ENCODE measurements at places on chromosomes 2 and 18.
A peak's percentile ranks its signal among the peaks of the same experiment; 100 is the strongest.

GRCh38 chr2:68765739-68766375, 31.2 kb downstream of the ARHGAP25 start:
- DNase-seq: no peak

DNA sequence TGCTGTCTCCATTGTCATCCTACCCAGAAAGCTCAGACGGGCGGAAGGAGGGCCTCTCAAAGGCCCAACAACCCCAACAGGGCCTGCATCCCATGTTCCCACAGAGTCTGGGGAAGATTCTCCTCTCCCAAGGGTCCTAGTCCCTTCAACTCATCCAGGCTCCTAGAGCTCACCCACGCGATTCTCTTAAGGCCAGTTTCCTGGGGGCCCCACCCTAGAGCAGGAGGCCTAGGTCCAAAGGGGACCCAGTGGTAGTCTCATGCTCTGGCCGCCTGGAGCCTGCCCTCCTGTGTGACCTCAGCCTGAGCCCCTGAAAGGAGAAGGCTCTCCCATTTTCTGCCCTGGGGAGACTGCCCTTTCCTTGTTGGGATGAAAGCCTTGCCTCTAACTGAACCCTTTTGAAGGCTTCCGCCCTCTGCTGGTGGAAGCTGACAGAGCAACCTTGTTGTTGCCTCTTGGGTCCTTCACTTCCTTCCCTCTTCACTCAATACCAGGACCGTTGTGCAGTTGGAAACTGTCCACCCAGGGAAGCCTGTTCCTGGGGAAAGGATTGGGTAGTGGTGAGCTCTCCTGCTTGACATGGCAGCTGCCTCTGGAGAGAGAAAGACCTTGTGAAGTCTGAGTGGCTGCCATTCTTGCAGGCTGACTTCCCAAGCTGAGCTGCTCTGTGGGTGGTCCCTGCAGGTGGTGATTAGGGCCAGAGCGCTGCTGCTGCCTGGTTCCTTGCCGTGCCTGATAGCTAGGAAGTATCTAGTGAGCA, 86.0 kb upstream of the ALPP start:
- DNase-seq: peak; percentile 71

GRCh38 chr2:6754419-6754818, 111.3 kb downstream of the CMPK2 start:
- DNase-seq: no peak

DNA sequence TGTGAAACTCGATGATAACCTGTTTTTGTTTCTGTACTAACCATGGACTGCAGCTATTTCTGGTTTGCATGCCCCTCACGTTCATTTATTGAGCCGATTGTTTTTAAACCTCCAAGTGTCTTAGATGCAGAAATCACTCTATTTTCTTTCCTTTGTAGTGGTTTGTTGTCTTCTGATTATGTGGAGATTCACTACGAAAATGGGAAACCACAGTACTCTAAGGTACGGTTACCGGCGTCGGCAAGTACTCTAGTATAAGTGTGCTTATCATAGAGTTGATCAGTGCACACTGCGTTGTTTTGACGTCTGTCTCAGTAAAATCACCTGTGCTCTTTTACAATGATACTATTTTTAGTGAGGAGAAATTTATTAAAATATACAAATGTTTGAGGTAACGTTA, 87.4 kb downstream of the ADAM23 start:
- no peak for DNase-seq

- no peak for DNase-seq
Observed at GRCh38 chr2:181189951-181190350, 209.5 kb downstream of the UBE2E3 start.

DNA sequence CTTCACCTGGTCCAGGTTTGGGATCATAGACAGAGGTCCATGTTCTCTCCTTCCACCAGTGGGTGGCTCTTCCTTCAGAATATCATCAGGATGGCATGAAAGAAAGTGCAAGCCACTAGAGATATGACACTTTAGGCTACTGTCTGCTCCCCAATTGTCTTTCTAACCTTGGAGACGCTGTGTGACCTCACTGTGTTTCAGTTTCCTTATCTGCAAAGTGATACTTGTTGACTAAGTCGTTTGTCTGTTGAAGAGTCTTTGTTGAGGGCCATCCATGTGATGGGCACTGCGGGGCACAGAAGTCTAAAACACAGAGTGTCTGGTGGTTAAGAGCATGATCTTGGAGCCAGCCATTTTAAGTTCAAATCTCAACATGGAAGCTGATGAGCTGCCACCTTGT, 259.9 kb upstream of the THSD7B start:
- no peak for DNase-seq

- peak; percentile 84 for DNase-seq
Observed at GRCh38 chr2:29923110-29923721, 1.8 kb upstream of the ALK start.

- DNase-seq: peak; percentile 20
Observed at GRCh38 chr2:127347734-127348392, 39.9 kb downstream of the MAP3K2 start.

DNA sequence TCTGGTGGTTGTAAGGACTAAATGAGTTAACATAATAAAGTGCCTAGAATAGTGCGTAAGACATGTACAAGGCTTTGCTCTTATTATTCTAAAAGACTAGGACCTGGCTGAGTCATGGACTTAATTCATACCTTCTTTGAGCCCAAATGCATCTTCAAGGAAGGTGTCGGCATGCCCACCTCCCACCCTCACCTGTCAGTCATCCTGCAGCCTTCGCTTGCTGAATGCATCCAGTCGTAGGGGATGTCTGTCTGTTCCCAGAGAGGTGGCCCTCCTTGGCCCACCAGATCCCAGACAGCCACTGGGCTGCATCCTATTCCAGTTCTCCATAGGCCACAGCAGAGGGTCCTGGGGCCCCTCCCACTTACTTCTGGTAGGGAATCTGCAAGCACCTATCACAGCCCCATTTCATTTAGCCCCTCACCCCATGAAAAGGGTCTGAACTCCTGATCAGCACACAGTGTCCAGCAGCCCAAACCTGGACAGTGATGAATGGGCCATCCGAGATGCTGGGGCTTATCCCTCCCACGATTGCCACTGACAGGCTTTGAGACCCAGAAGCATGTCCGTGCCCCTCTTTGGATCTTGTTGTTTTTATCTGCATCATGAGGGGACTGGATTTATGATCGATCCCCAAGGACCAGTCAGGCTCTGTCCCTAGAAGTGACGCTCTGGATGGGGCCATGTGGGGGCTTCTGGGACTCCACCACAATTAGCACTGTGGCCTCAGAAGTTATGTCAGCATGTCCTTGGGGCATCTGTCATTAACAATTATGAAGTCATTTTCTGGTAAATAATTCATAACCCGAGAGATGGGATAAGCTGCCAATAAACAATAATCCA, 101.1 kb downstream of the KLHL29 start:
- DNase-seq: no peak

- DNase-seq: no peak
Observed at GRCh38 chr2:8548065-8548618, 133.7 kb upstream of the ID2 start.

DNA sequence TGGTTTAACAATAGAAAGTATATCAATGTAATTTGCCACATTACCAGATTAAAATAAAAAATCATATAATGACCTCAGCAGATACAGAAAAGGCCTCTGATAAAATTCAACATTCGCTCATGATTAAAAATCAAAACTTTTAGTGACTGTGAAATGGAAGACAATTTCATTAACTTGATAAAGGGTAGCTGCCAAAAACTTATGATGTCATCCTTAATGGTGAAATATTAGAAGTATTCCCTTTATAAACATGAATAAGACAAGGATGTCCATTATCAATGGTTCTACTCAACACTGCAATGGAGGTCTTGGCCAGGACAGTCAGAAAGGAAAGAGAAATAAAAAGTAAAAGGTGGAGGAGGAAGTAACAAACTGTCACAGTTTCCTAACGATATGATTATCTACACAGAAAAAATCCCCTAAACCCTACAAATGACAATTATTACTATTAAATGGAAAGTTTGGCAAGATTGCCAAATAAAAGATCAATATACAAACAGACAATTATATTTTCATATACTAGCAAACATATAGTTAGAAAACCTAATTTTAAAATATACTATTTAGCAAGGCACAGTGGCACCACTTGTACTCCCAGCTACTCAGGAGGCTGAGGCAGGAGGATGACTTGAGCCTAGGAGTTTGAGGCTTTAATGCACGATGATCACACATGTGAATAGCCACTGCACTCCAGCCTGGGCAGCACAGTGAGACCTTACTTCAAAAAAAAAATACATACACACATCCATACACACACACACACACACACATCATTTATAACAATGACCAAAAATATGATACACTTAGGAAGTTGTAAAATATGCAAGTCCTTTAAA, 12.8 kb downstream of the METTL8 start:
- no peak for DNase-seq

GRCh38 chr18:9449600-9450414, 25.5 kb upstream of the RALBP1 start:
- no peak for DNase-seq

- no peak for DNase-seq
Observed at GRCh38 chr18:22145160-22145559, 24.2 kb upstream of the GATA6 start.

GRCh38 chr2:8231902-8232301, 450.0 kb upstream of the ID2 start:
- DNase-seq: no peak

- DNase-seq: no peak
Observed at GRCh38 chr18:68399721-68400120, 315.2 kb downstream of the TMX3 start.

DNA sequence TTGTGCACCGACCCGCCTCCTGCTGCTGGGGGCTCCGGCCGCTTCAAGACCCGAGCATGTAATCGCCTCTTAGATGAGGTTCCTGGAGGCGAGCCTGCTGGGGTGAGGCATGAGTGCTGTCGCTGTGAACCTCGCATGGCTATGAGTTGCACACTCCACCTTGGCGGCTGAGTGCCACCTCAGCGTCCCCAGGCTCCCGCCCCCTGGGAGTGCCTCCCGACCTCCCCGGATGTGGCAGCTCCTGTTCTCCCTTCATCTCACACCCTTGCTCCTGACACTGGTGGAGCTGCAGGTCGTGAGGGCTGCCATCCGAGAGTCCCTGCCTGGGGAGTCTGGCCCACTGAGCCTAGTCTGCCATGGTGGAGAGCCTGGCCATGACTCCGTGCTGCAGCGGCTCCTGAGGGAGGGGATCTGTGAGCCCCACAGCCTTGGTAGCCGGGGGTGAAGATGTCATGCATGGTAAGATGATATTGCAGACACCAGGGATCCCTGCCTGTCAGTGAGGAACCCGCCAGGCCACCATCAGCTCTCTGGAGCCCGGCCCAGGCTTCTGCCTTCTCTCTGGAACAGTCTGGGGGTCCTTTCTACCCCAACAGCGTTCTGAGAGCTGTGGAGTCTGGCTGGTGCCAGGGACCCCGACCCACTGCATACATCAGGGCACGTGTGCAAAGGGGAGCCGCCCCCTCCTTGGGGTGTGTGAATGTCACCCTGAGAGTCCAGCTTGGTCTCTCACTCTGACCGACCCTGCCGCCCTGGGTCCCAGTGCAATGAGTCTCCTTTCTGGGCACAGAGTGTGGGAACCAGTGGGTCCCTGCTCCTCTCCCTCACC, 61.6 kb upstream of the HS6ST1 start:
- no peak for DNase-seq

- no peak for DNase-seq
Observed at GRCh38 chr2:222595581-222595980, 60.3 kb downstream of the FARSB start.

DNA sequence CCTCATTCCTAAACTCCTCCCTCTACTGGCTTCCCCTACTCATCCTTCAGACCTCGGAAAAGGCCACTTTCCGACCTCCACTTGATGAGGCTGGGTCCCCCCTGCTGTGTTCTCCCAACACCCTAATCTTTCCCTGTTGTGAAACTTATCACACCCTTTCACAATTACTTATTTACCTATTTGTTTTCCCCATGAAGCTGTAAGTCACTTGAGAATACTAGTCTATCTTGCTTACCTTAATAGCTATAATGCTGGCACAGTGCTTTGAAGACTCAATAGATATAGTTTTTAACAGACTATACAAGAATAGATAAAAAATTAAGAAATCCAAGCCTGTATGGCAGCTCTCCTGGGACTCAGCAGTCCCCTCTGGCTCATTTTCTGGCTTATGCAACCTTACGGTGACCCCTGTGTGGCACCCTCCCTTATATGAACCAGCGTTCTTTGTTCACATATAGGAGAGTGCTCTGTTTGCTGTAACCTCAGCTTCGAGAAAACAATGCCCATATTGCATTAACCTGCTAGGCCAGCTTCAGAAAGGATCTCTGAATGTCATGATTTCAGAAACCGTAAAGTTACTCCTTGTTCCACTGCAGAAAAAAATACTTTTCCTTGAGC, 220.4 kb upstream of the PKDCC start:
- DNase-seq: no peak

DNA sequence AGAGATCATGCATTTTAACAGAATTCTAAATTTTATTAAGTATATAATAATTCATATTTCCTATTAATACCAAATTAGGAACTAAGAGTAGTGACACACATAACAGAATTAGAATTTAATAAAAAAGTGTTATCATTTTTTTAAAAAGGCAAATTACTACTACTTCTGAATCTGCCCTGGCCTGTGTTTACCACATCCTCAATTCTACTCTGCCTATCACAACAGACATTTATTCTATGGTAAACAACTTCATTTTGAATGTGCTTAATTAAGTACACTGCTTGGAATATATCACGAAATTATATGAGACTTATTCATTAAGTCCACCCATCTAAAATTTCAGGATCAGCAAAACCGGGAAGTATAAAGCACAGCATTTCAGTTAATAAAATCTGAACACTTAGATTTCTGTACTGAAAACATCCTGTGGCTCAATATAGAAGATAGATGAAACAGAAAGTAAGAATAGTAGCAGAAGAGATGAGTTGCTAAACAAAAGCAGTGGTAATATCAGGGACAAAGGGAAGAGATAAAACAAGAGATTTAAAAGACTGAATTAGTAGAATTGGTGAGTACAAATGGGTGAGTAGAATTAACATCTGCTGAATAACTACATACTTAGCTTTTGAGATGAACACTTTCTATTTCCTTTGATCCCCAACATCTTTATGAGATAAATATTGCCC, 3.7 kb downstream of the SMC6 start:
- peak; percentile 39 for DNase-seq

GRCh38 chr2:27370816-27371620, 602 bp downstream of the SNX17 start:
- DNase-seq: peak; percentile 45

- DNase-seq: no peak
Observed at GRCh38 chr2:233460726-233461441, 105.7 kb downstream of the USP40 start.

DNA sequence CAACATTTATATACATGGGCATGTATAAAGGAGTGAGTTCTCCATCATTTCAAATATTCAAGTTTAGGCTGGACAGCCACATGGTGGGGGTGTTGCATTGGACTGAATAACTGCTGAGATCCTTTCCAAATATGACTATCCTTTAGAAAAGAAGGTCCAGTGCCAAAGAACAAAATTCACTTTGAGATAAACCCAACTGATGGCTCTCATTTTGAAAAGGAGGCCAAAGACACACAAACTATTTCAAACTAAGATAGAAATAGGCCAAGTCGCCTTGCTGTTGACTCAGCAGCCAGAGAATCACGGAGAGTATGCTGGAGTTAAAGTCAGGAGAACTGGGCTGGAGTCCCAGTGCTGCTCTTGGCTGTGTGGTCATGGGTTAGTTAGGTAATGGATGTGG, 204.5 kb upstream of the LRATD1 start:
- DNase-seq: no peak

- peak; percentile 24 for DNase-seq
Observed at GRCh38 chr2:134581877-134582546, 136.8 kb downstream of the TMEM163 start.
